NCI-H748 treated with DMSO at 0.1 percent for 48 hours (cell line): ENCODE measurements at places on chromosomes 11 and 22.

- peak; percentile 45 for DNase-seq
Observed at GRCh38 chr11:69642913-69643632, 2.1 kb downstream of the CCND1 start.

- DNase-seq, result peak; percentile 24
Observed at GRCh38 chr22:36017651-36018091, 11.0 kb downstream of the RBFOX2 start.

DNA sequence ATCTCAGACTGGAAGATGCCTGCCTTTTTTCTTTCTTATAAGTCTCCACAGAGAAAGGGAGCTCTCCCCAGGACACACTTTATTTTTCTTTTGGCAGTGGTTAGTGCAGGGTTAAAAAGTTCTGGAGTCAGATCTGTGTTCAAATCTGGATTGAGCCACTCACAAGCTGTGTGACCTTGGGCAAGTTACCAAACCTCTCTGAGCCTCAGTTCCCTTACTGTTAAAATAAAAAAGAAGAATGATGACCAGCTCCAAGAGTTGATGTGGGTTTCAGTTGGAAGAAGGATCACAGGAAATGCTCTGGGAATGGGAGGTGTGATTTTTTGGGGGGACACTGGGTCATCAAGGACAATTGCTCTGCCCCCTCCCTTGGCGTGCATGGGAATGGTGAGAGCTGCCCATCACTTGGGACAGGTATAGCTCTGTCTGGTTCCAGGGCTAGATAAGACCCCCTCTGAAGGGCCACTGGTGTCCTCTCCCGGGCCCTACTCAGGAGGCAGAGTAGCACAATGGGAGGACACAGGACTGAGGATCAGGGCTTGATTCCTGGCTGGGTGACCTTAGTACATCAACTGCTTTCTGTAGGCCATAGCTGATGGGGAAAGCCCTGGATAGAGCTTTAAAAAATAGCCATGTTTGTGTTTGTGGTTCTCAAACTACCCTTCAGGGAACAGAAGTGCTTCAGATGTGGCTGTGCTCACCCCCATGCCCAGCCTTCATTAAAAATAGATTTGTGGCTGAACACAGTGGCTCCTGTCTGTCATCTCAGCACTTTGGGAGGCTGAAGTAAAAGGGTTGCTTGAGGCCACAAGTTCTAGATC lies 228.3 kb downstream of the MIAT start:
- no peak for DNase-seq

DNA sequence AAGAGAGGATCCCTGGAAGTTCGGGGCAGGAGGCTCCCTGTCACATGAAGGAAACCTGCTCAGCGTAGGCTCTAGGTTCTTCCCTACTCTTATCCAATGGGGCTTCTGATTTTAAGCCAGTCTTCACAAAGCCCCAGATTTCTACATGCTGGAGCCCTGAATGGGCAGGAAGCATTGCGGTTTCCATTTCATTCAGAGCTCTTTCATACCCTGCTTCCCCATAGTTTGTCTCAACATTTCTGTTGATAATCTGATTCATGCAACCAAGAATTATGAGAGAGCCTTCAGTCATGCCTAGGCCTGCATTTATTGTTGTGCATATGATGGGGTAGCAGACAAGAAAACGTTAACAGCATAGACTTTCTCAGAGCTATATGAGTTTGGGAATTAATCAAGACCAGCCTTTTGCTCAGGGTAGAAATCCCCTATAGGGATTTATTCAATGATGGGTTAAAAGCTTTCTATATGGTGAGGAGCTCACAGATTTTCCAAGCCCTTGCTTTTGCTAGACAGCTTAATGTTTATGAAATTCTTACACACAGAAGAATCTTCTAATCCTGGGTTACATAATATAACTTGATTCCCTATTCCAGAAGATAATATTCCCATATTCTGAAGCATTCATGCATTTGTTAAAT lies 15.9 kb downstream of the OR51B4 start:
- no peak for DNase-seq

DNA sequence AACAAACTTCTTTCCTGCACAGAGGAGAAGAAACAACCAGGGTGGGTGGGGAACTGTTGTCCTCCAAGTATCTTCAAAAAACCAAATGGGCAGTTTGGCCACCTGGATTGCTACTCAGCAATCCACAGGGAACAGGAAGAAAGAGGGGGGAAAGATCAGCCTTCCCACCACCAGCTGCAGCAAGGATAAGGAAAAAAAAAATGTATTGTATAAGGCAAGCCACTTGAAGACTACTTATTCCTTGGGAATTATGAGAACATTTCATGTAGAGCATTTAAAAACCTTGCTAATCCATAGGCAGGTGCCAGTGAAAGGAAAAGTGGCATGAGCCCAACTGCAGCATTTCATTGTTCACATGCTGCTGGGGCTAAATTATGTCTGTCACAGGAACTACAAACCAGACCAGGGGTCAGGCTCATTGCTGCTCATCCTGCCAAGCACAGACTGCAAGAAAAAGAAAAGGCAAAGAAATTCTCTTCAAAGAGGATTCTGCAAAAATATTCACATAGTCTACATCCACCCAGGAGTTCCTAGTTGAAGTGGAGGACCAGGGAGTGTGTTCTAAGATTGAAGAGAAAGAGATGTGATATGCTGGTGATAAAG lies 2.2 kb downstream of the RAB30 start:
- DNase-seq, result no peak

GRCh38 chr11:47981667-47982404 lies 1.5 kb downstream of the PTPRJ start:
- no peak for DNase-seq

- DNase-seq, result no peak
Observed at GRCh38 chr22:17570851-17571631, 7.7 kb downstream of the SLC25A18 start.

GRCh38 chr11:72005347-72006260 lies 6.9 kb downstream of the IL18BP start:
- DNase-seq, result no peak

DNA sequence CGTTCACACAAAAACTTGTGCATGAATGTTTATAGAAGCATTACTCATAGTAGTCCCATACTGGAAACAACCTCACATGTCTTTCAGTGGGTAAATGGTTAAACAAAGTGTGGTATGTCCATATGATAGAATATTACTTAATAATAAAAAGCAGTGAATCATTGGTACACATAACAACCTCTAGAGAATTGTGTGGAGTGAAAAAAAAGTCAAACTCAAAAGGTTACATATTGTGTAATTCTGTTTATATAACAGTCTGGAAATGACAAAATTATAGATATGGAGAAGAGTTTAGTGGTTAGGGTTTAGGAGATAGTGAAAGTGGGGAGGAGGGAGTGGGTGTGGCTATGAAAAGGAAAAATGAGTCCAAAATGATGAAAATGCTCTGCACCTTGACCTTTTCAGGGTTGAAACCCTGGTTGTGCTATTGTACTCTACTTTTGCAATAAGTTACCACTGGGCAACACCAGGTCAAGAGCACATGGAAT lies 243.4 kb upstream of the DDI1 start:
- no peak for DNase-seq
